Stimulated activated CD8-positive, alpha-beta memory T cell treated with anti-CD3 and anti-CD28 coated beads, Interleukin-4, amount 100 ng/mL, for 48 hours (primary cell): ENCODE measurements at places on chromosomes 6 and 20.

DNA sequence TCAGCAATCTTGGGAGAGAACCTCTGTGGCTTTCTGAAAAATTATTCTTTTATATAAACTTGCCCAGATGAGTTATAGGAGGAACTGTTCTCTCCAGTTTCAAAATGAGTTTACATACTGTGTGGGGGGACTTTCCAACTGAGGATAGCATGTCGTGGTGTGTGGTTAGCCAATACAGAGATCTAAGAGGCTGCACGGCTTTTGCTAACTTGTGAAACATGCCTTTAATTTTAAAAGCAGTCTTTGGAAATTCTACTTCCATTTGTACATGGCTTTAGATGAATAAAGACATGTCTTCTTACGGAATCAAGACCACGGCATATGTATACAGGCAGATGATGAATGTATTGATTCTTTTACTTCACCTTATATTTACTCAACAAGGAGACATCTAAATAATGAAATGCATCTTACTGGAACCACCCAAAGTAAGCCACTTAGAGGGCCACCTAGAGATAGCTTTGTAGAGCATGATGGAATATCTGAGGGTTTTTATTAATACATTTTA is 39.8 kb downstream of the HIVEP1 start:
- peak; percentile 63 for DNase-seq

GRCh38 chr6:1201547-1202200 is 110.2 kb upstream of the FOXQ1 start:
- DNase-seq = no peak

- DNase-seq = no peak
Observed at GRCh38 chr6:12903246-12903645, 186.7 kb downstream of the PHACTR1 start.

DNA sequence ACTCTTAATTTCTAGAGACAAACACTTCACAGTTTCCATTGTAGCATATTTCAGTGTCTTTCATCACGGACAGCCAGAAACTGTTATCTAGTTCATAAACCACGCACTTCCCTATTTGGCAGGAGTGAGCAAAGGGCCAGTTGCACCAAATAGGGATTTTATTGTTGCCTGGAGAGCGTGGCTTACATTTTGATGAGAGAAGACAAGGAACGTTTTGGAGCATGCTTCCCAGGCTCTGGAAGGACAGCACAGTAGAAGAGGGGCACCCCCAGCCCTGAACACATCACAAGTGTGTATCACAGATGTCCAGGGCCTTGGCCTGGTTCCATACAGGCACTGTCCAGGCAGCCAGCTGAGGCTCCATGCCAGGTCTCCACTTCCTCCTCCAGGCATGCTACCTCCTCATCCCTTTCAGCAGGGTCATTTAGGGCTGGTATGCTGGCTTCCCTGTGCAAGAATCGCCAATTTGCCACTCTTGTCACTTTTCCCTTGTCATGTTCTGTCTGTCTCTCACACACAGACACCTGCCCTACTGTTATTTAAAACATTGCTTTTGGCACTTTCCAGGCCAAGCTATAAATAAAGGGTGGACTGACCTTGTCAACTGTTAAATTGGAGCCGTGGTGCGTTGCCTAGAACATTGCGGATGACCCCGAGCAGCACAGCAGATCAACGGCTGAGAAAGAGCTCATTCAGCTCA is 235.0 kb upstream of the GMDS start:
- DNase-seq = no peak

GRCh38 chr6:148112851-148113319 is 229.8 kb upstream of the SASH1 start:
- no peak for DNase-seq

DNA sequence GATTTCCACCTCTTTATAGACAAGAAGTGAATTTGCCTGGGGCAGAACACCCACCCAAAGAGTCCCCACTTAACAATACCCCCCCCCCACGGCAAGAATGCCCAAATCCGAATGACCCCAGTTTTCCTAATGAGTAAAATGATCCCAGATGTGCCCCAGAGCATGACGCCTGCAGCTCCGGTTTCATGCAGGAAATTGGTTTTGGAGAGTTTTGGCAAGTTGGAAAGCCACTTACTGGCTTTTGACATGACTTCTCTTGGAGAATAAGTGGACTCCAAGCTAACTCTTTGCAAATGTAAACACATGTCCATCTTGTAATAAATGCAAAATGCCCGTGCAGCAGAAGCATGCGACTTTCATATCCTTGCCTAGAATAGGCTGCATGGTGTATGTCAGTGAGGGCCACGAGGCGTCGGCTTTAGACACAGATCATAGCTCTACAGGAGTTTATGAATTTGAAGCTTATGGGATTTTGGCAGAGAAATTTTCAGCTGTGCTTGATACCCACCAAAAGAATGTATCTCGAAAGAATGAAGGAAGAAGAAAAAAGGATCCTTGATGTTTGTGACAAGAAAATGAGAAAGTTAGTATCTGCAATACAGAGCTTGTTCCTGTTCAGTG is 24.2 kb downstream of the EDN3 start:
- no peak for DNase-seq

DNA sequence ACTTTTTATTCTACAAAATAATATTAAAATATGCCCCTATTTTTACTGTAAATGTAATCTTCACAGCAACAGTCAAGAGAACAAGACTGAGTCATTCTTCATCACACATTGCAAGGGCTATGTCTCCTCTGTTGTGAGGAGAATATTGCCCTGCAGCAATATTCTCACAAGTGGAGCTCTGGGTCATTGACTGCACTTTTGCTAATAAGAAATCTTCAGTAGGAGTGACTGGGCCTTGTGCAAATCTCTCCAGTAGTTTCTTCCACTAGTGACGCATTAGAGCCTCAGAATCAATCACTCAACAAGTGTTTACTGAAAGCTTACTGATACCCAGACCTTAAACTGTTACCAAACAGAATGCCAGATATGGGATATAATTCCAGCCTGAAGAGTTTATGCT is 49.1 kb downstream of the LAMA2 start:
- DNase-seq = no peak

DNA sequence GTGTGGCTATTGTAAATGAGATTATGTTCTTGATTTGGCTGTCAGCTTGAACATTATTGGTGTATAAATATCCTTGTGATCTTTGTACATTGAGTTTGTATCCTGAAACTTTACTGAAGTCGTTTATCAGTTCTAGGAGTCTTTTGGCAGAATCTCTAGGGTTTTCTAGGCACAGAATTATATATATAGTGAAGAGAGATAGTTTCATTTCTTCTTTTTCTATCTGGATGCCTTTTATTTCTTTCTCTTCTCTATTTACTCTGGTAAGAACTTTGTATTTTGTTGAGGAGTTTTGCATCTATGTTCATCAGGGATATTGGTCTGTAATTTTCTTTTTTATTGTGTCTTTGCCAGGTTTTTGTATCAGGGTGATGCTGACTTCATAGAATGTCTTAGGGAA is 589.2 kb upstream of the MAN1A1 start:
- no peak for DNase-seq

GRCh38 chr6:89454300-89454699 is 21.3 kb downstream of the ANKRD6 start:
- no peak for DNase-seq

GRCh38 chr6:137240168-137240567 is 21.0 kb upstream of the IFNGR1 start:
- no peak for DNase-seq

DNA sequence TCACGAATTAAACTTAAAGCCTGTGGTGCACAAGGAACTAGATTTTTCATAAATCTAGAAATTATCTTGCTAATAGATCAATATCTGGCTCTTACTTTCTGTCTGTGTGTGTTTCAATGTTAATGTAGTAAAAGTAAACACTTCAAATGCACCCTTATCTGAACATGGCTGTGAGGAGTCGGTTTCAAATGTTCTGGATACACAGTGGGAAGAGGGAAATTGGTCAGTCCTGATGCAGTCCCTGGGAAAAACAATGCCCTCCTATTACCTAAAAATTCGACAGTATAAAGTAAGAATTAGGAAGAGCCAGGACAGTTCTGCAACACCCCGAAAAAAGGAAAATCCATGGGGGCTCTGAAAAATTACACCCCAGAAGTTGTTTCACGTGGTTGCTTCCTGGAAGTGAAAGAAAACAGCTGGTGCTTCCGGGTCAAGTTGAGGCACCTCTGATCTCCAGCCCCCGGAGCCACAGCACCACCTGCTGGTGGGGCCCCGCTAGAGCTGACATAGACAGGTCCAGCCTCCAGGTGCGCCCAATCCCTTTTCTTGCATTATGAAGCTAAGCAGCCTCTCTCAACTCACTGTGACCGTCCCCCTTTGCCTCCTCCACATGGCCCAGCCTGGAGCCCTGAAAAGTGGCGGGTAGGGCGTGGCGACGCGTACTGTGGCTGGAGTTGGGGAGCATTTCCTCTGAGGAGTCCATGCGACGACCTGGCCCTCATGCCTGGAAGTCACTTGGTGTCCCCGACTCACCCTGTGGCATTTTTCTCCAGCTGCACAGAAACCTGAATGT is 8.3 kb downstream of the SEMG2 start:
- DNase-seq = peak; percentile 83

DNA sequence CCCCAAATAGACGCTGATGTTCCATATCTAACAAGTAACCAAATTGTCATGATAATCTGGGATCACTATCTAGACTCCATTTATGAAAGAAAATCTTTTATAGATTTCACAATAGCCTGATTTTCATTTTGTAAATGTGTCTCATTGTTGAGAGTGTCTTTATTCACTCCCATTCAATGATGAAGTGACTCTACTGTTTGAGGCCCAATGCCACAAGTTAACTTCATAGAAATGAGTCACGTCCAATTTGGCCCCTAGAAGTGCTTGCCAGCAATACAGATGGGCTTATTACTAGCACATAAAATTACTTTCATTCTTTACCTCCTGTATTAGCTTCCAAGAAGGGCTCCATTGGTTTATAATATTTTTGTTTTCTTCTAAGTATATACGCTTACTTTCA is 6.3 kb downstream of the IPCEF1 start:
- no peak for DNase-seq

- DNase-seq = no peak
Observed at GRCh38 chr20:64212755-64213154, 42.8 kb upstream of the PCMTD2 start.

- no peak for DNase-seq
Observed at GRCh38 chr20:11001764-11002540, 328.2 kb upstream of the JAG1 start.

GRCh38 chr6:91961671-91962070 is 1374.8 kb upstream of the MAP3K7 start:
- no peak for DNase-seq

- no peak for DNase-seq
Observed at GRCh38 chr20:63946986-63947637, 9.1 kb downstream of the UCKL1 start.

DNA sequence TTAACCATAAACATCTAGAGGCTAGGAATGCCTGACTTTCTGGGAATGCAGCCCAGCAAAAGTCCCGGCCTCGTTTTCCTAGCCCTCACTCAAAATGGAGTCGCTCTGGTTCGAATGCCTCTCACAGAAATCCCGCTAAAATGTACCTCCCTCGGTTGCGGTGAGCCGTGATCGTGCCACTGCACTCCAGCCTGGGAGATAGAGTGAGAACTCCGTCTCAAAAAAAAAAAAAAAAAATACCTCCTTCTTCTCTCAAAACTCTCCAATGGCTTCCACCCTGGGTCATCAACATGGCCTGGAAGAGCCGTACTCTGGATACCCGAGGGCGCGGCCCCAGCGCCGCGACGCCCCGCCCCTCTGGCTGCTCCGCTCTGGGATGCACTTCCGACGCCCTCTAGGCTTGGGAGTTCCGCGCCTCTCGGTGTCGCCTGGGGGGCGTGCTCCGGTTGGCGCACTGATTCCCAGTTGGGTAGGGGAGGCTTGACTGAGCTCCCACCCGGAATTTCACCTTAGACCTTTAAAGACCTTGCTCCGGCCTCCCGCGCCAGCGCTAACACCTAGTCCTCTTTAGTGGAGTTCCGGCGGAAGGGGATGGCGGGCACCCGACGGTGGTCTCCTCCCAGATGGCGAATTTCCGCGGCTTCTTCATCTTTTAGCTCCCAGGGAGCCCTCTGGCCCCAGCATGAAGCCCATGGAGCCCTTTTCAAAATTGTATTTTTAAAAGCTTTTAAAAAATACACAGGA is 12.3 kb downstream of the HMGN4 start:
- DNase-seq = peak; percentile 77

GRCh38 chr6:122449069-122449468 is 22.5 kb downstream of the SERINC1 start:
- DNase-seq = no peak

GRCh38 chr6:148530394-148530953 is 187.8 kb downstream of the SASH1 start:
- DNase-seq = no peak

GRCh38 chr6:110693296-110693695 is 122.0 kb downstream of the CDK19 start:
- DNase-seq = no peak

- no peak for DNase-seq
Observed at GRCh38 chr20:9581509-9581908, 67.1 kb downstream of the LAMP5 start.

DNA sequence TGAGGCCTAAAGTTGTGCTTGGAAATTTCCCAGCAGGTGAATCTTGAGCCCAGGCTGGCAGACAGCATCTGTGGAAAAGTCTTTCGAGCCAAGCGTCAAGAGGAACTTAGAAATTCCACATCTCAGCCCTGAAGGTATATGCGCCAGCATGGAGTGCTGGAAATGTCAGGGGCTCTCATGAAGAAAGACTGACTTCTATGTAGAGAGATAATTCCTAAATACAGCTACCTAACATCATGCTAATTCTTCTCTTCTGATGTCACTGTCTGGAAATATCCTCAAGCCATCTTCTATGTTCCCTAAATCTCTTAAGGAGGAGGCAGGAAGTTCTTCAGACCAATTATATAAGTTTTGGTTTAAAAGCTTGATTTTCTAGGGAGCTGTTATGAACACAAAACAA is 492.4 kb upstream of the MARCKS start:
- DNase-seq = no peak

- no peak for DNase-seq
Observed at GRCh38 chr6:11969092-11969491, 43.0 kb upstream of the HIVEP1 start.

DNA sequence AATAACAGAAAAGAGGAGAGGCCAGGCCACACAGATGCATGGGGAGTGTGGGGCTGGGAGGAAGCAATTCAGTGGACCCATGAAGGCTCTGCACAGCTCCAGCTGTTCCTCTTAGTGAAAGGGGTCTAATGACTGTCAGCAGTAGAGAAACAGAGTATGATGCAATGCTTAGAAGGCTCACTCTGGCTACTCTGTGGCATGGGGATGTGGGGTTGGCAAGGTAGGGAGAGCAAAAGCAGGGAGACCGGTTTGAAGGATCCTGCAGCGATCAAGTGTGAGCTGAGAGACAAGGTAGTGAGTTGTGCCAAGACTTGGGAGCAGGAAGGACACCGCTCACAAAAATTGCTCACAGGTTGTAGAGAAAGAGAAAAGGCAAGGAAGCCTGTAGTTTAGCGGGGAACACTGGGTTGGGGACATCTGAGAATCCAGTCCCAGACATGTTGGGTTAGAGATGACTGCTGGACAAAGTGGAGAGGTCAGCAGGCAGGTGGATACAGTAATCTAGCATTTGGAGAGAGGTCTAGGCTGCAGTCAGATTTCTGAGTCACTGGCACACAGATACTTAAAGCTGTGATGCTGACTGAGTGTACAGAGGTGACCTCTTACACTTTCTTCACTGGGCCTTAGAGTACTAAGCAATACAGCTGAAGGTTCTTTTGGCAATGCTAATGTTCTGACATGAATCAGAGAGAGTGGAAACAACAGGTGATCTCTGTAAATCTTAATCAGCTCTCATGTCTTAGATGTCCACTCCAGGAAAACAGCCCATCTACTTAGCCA is 27.1 kb downstream of the NAPB start:
- no peak for DNase-seq

- no peak for DNase-seq
Observed at GRCh38 chr6:107991772-107992550, 34.0 kb upstream of the SEC63 start.
